Naive thymus-derived CD4-positive, alpha-beta T cell (primary cell): ENCODE measurements at places on chromosomes 12 and 14. TPM values are rescaled to one million over a fixed set of nuclear protein-coding genes. Genes with fewer than 3 reads are reported as not detected.

Gene MUCL1
- total RNA-seq = not detected in 2 replicates

GRCh38 chr12:89935850-89936249, 227.2 kb upstream of the ATP2B1 start:
- DNase-seq = no peak

DNA sequence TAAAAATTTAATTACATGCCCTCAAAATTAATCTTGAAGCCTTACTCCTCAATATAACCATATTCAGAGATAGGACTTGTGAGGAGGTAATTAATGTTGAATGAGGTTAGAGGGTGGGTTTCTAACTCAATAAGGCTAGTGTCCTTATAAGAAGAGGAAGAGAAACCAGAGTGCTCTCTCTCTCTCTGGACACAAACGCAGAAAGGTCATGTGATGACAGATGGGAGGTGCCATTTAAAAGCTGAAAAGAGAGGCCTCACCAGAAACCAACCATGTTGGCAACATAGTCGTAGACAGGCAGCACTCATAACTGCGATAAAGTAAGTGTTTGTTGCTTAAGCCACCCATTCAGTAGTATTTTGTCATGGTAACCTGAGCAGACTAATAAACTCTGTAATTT, 378.5 kb upstream of the LMO3 start:
- DNase-seq = no peak

DNA sequence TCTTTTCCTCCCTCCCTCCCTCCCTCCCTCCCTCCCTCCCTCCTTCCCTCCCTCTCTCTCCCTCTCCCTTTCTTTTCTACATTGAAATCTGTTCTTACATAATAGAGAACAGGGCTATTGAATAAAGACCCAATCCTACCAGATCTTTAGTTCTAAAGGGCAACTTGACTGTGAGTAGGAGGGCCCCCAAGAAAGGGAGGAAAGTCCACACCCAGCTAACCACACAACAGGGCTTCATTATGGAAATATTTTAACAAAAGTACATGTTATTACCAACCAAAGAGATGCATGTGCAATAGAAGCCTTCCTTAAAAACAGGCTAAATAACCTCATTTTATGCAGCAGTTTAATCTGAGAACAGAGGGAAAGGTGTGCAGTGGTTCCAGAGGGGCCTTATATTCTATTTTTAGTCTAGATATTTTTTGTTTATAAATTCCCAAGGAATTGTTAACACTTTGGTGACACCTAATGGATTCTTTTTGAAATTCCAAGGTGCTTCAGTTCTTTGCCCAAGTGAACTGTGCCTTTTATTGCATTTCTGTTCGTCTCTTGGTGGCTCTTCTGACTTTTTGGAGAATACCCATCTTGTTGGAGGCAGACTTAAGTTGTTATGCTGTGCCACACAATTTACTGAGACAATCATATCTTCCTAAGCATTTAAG, 63.0 kb downstream of the GNS start:
- DNase-seq = no peak

Gene SCARB1
- total RNA-seq = 4.4 TPM

GRCh38 chr14:44962334-44963043, 499 bp downstream of the TOGARAM1 start:
- DNase-seq = peak; percentile 29

DNA sequence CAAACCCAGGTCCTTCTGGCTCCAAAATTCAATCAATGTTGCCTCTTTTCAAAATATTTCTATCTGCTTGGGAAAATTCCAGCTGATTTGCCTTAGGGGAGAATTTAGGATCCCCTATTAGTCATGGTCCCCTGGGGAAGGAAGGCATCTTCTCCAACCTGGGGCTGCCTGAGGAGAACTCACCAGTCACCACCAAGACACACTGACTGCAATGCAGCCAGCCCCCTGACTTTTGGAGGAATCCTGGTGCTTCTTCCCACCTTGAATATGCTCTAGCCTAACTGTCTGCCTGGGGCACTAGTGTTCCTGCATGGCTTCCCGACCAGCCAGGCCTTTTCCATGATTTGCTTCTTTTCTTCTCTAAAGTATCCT, 71.8 kb upstream of the BCL2L14 start:
- no peak for DNase-seq

DNA sequence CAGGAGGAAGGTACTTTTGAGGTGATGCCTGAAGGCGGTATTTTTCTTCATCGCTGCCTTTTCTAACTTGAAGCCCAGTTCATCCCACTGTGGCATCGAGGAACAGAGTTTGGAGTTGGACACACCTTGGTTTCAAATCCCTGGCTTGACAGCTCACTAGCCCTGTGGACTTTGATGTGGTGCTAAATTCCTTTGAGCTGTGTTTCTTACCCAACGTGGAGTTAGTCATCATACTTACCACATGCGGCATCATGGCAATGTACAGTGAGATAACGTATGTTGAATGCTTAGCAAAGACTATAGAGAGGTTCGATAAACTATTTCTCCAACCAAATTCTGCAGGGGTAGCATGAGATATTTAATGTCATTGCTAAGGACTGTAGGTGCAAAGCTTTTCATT, 3.4 kb downstream of the PLEKHG3 start:
- DNase-seq = no peak

Gene SPX
- 0.62 TPM for total RNA-seq

Gene GUCY2C
- not detected for total RNA-seq

DNA sequence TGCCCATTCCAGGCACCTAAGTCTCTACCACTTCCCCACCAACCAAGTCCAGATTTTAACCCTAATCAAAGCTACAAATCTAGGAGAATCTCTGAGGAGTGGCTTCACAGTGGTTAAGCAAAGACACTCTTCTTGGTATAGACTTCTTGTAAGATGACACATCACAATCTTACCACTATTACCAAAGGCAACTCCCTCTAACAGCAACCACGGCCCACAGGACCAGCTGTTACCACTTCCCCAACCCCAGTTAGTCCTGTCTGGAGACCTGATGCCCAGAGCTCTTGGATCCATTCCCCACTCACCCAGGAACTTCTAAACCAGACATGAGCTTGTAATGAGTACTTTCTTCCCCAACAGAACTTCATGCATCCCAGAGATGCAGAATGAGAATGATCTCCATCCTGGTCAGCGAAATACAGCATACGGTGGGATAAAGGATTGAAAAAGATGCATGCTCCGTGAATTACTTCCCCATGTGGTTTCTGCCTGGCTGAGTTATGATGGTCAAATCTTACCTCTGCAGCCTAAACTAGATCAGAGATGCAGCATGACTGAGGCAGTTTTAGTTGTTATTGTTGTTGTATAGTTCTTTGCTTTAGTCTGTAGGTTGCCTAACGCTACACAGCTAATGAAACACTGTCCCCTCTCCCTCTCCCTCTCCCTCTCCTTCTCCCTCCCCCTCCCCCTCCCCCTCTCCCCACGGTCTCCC, 87.7 kb upstream of the FOXN3 start:
- no peak for DNase-seq

DNA sequence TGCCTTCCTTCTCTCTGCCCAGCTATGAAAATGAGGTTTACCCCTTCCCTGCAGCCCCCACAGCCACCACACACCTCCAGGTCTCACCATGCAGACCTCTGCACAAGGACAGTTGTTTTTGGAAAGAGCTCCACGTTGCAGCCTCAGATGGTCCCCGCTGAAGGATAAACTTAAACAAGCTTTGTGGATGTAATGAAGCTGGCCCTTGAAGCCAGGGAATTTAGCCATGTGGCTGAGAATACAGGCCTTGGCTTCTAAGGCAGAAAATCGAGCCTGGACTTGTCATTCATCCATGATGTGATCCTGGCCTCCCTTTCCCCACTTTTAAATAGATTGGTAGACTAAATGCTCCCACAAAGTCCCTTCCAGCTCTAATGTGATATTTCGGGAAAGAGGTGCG, 79.4 kb downstream of the TBX3 start:
- DNase-seq = no peak

GRCh38 chr14:57390806-57391516, 575 bp downstream of the NAA30 start:
- DNase-seq = peak; percentile 49
